Lower leg skin (tissue), 4 donors: ENCODE measurements at places on chromosomes 2 and 18.

DNA sequence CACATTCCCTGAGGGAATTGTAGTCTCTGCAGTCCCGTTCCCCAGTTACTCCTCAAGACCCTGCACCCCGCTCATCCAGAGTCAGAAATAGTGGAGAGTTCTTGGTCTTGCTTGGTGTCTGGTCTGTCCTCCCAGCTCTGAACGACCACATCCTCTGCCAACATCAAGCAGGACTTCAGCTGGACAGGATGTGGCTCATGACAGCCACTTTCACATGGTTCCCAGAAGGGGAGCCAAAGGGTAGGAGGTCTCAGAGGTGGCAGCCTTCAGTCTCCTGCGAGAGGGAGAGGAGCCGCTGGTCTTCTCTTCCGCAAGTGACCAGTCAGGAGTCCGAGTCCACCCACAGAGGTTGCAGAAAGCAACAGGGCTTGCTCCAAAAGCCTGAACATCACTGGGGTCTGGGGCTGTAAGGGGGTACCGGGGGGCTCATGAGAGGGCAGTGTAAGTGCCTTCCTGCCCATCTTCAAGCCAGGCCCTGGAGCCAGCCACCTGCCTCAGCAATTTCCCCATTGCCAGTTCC lies 29.8 kb downstream of the B3GNT7 start:
- DNase-seq = no peak

- no peak for DNase-seq
Observed at GRCh38 chr2:101150306-101151145, 656 bp downstream of the TBC1D8 start.

DNA sequence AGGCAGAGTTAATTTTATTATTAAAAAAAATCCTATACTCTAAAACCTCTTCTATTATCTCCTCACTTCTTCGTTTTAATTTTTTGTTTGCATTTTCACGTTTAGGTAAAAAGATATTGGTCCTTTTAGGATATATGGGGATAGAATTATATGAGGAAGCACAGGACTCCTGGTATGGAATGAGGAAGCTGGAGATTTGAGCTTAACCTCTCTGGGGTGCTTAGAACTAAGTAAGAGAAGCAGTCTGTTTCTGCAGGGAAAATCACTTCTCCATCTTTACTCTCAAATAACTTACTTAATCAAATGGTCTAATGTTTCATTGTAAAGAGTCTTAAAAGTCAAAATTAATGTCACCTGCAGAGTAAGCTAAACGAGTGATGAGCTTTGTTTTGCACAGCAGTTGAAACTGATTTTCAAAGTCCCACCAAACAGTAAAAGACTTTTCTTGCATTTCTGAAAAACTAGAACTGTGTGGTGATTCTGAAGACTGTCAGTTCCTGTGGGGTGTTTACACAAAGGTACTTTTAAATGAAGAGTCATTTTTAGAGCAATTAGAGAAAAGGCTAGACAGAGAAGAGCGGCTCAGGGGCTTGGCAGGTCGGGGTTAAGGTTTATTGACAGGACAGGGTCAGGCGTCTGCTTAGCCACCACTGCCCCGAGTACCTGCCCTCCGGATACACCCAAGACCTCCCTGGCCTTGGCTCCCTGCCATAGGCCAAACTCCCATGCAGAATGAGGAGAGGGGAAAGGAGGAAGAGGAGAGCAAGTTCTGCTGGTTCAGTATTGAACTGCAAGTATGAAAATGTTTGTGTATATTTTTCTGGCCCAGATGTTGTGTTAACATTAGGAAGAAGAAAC lies 21.6 kb downstream of the METAP1D start:
- no peak for DNase-seq

GRCh38 chr2:126761981-126762878 lies 106.3 kb downstream of the GYPC start:
- DNase-seq = no peak

- no peak for DNase-seq
Observed at GRCh38 chr2:48183991-48184390, 277.7 kb upstream of the FBXO11 start.

GRCh38 chr2:37767046-37767445 lies 95.6 kb upstream of the CDC42EP3 start:
- no peak for DNase-seq
